Progenitor cell of endocrine pancreas (in vitro differentiated cells): ENCODE measurements at places on chromosomes 7 and 10. TPM values are rescaled to one million over a fixed set of nuclear protein-coding genes. Genes with fewer than 3 reads are reported as not detected.

The FAM25C gene
- total RNA-seq: not detected in 2 replicates

The PARD3 gene
- total RNA-seq: 78.7 and 85.3 TPM in 2 replicates

The ARMH3 gene
- 27.1 and 34.4 TPM in 2 replicates for total RNA-seq

The MYOZ1 gene
- 0.31 TPM in 1 of 2 replicates, not detected in the other for total RNA-seq

The GBF1 gene
- total RNA-seq: 52.3 and 54.6 TPM in 2 replicates

The HPSE2 gene
- 0.10 TPM in 1 of 2 replicates, not detected in the other for total RNA-seq

The SPACDR gene
- 0.67 and 1.7 TPM in 2 replicates for total RNA-seq

DNA sequence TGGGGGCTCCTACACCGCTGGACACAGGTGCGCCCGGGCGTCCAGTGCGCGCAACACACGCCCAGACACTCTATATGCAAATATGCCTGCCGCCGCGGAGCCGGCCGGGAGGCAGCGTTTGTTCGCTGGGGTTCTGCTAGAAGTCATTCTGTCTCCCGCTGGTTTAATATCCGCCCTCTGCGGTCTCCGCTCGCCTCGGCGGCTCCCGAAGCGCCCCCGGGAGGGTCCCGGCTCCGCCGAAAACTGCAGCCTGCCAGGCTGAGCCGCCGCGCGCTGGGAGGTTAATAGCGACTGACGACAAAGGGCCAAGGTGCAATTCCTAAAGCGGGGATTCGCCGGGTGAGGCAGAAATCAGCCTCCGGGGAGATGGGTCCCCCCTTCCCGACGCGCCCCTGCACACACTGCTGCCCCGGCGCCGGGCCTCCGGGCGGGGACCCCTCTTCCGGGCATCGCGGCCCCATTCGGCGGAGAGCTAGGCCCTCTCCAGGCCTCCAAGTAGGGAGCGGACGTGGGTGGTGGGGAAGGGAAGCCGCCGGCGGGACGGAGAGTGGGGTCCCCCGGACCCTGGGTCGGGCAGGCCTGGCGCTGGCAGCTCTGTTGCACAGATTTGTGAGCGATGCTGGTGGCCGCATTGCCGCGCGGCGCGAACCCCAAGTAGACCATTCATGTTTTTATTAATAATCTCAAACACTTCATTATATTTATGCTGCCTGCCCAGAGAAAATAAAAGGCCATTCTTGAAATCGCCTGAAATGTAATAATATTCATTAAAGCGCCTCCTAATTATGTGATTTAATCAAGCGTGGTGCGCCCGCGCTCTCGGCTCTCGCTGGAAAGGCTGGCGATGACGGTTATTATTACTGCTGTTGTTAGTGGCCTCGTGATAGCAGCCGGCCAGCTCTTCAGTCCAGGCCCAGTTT, 9.1 kb downstream of the EN2 start:
- peak; percentile 62 for DNase-seq

DNA sequence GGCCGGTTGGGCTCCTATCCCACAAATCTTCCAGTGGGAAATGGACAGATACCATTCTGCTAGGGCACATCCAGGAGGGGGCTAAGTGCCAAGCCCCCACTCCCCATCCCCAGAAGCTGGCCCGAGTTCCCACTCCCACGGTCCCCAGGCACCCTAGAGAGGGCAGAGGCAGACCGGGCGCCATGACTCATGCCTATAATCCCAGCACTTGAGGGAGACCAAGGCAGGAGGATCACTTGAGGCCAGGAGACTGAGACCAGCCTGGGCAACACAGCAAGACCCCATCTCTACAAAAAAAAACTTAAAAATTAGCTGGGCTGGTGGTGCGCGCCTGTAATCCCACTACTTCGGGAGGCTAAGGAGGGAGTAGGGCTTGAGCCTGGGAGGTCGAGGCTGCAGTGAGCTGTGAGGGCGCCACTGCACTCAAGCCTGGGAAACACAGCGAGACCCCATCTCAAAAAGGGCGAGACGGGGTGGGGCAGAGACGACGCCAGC, 870 bp downstream of the GNA12 start:
- no peak for DNase-seq

DNA sequence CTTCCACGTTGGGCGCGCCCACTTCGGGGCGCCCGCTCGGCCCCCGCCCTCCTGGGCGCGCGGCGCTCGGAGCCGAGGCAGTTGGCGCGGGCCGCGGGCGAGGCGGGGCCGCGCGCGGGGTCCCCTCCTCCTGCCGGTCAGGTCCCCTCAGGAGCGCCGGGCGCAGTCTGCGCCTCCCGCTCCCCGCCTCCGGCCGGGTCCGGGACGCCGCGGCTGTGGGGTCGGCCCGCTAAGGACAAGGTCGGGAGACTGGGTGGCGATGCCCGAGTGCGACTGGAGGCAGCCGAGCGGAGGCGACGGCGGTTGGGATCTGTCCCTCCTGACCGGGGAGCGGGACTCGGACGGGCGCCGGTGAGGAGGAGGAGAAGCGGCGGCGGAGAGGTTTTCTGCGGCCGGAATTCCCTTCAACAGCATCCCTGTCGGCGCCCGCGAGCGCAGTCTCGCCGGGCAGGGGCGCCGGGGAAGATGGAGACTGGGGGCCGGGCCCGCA, at the start of gene ATRNL1:
Gene ATRNL1, plus strand, starts transcription at position 80 of the 490 bp plus-strand sequence. Its CDS starts 386 bp downstream, at position 466.
- peak; percentile 42 for DNase-seq

- no peak for DNase-seq
Observed at GRCh38 chr7:7274782-7275181, 92.4 kb downstream of the C1GALT1 start.

- peak; percentile 22 for DNase-seq
Observed at GRCh38 chr10:35765066-35765527, 123.0 kb upstream of the FZD8 start.

DNA sequence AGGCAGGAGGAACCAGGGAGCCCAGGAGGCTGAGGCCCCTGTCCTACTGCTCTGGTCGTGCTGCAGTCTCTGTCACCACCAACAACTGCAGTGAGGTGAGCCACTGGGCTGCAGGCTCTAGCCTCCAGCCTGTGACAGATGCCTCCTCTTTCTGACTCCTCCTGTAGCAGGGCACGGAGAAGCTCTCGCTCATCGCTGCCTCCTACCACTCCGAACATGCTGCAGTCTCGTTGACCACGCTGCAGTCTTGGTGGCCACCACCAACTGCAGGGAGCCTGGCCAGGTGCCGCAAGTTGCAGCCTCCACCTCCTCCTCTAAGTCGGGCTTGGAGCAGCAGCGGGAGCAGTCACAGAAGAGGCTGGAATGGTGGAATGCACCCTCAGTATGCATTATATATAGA, 22.1 kb upstream of the VOPP1 start:
- DNase-seq: no peak

- peak; percentile 27 for DNase-seq
Observed at GRCh38 chr7:139523199-139523941, at the start of gene CLEC2L. CLEC2L (plus strand) TSS chr7:139523685; CDS start chr7:139523928, 243 bp downstream.

DNA sequence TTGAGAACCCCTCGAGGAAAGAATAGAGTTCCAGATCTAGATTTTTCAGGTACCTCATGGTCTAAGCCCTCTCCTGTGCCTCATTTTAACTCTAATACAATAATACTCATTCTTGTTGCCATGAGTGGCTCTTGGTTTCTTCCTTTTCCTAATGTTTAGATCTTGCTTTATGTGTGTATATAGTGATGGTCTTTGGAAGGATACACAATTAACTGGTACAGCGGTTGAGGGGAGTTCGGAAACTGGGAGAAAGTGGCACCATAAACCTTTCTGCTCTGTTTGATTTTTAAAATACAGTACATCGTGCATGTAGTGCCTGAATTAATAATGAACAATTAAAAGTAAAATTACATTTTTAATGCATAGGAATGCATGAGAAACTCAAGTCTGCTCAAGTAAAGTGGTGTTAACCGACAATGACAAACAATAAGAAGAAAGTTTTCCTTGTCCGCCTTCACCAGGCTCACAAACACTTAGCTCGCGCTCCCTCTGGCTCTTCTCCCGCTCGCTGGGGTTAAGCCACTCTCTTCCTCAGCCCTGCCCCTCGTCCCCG, 386 bp upstream of the EIF4EBP2 start:
- no peak for DNase-seq

DNA sequence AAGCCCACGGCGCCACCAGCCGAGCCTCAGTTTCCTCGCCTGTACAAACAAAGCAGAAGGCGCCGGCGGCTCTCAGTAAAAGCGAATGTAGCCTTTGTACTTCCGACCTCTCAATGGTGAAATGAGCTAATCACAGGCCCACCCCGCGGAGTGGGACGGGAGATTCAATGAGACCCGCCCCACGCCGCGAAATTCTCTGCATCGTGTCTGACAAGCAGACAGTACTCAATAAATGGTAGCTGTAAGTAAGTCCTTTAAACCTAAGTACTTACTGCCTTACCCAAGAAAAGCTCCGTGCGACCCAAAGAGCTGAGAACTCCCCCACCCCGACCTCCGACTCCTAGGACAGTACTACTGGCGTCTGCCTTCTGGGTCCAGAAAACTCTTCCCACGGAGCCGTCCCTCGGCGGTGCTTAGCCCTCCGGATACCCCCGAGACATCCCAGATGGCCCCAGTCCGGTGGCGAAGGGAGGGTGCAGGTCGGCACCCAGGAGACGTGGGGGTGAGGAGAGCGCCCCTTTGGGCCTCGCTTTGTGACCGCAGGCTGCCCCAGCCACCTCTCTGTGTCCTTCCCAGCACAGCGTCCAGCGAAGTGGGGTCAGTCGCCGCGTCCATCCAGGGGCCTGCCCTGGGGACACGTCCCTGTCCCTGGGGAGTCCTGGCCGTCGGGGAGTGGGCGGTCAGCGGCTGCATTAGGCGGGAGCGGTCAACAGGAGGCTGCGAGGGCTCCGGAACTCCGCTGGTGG, 972 bp upstream of the CXCL12 start:
- DNase-seq: no peak

DNA sequence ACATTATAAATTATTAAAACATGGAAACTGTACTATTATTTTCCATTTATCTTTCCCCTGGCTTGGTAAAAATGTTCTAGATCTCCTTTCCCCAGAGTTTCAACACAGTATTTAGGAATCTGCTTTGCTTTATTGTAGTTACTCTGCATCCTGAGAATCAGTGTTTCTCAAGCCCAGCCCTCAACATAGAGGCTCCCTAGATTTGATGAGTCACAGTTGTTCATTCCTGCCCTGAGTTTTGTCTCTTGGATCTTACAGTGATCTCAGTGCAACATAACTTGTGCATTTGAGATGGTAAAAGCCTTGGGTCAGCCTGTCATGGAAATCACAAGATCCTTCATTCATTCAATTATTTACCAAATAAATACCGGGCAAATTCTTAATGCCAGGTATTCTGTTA, 63.0 kb downstream of the VAX1 start:
- DNase-seq: no peak

DNA sequence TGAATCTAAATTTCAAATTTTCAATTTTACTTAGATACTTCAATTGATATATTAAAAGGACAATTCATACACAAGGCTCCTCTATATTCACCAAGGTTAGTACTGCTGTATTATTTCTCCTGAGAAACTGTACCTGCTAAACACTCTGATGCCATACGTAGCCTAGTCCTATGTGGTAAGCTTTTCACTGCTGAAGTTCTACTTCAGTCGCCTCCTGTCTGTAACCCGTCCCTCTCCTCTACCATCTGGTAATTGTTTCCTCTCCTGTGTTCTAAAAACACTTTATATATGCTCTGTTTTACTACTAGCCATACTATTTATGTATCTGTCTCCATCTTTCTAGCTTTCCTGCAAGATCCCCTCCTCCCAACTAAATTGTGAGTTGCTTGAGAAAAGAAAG, 20.2 kb downstream of the PDZD8 start:
- no peak for DNase-seq

DNA sequence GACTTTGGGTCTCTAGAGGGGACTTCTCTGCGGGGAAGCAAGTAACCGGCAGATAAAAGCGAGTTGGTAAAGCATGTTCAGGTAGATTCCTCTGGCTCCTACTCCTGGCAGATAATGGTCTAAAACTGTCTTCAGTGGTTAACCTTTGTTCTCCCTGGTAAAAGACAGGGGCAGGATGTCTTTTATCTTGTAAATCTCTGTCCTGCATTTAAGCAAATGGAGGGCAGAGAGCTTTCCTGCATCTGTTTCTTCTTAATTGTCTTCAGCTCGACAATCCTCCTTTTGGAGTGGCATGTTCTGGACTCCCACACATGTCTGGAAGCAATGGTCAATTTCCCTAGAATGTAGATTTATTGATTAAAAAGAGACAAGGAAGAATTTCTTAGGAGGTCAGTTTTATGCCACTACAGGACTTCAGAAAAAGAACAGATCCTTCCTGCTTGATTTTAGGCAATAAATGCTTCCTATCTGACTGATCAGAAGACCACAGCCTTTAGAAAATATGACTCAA, 16.6 kb downstream of the C7orf33 start:
- no peak for DNase-seq

DNA sequence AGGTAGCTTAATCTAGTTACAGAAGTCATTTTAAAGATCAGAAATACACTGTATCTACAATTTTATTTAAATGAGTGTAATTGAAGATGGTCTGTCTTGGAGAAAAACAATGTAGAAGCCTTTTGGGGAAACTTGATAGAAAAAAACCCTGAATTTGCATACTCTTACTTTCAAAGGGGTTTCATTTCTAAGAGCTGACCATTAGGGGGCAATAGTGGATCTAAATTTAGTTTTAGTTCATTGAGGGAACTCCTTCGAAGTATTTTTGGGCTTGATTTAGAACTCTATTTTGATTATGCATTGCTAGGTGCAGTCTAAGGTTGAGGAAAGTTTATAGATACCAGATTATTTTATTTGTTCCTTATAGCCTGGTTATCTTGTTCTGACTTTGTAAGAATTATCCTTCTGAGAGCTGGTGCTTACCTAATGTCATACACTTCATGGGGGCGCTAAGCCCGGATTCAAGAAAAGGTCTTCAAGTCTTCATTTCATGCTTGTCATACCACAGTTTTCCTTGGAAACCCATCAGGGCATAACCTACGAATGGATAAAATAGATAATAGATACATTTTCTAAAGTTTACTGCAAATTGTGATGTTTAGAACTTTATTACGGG, 69.1 kb upstream of the MXI1 start:
- DNase-seq: no peak

DNA sequence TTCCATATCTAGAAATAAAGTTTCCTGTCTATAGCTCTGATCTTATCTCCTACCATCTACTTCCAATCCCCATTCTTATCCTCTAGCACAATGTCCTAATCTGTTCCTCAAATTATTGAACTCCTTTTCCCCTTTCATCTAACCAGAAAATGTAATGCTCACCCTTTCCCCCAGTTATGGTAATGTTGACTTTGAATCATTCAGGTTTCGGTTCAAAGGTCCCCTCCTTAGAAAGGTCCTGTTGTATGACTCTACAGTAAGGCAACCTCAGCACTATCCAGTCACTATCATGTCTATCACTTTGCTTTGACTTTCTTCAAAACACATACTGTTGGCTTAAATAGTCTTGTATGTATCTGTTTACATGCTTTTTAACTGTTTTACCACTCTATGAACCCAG, 264.2 kb upstream of the PCDH15 start:
- no peak for DNase-seq

GRCh38 chr7:27244488-27245123, 2.0 kb downstream of the EVX1 start:
- DNase-seq: no peak

GRCh38 chr10:101959346-101959916, 96.5 kb downstream of the ARMH3 start:
- DNase-seq: no peak

- no peak for DNase-seq
Observed at GRCh38 chr10:6746782-6747181, 166.7 kb upstream of the PRKCQ start.

DNA sequence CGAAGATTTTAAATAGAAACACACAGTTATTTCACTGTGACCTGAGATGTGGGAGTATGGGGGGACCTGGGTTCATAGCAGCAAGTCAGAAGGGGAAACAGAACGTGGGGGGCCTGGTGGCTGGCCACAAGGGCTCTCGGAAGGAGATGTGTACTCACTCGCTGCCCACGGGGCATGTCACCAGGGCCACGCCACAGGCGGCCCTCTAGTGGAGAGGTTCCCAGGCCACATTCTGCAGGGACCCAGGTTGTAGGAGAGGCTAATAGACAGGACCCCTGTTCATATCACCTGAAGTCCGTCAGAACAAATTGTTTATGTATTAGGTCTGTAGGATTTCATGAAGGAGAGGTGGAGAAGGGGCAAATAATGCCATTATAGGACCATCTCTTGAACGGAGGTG, 25.1 kb upstream of the SVOPL start:
- no peak for DNase-seq
